SK-N-MC (cell line): ENCODE measurements at places on chromosomes 6 and 20.

DNA sequence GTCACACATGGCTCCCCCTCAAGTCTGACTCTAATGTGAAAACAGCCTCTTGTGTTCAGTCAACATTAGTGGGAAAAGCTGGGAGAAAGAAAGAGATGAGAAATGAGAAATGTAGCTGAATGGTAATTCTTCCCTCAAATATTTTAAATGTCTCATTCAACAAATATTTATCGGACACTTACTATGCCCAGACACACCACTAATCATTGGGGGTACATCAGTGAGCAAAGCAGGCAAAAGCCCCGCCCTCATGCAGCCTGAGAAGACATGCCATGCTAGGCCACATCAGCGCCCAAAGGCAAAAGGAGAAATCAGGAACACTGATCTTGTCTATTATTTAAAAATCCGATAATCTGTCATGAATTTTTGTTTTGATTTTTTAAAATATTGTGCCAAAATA, 89.9 kb upstream of the ASF1A start:
- no peak for DNase-seq

- DNase-seq, result no peak
Observed at GRCh38 chr20:9974324-9974723, 60.5 kb upstream of the ANKEF1 start.

GRCh38 chr20:17395729-17396128, 135.4 kb downstream of the BFSP1 start:
- DNase-seq, result no peak

DNA sequence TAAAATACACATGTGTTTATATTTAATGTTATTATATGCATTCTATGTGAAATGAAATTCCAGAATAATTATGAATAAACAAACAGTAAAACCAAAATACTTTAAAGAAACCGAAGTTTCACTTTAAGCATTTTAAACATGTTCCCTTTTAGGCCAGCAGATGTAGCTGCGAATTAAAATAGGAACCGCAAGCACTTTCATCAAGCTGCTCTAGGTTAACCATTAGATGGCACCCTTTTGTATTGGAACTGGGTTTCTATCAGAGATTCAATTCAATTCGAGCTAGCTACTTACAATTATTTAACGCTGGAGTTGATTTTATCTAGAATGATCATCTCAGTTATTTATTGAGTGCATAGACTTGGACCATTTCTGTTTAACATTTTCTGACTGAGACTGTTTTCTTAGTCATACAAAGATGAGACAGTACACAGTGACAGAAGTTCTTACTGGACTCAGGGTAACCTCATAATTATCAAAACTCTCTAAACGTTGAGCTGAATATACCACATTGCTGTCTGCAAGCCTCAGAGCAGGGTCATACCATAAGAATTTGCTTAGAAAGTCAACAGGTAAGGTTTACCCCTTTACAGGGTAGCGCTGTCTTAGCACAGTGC, 8.5 kb downstream of the TMEM242 start:
- DNase-seq, result peak; percentile 76

GRCh38 chr20:2246069-2246491, 49.7 kb upstream of the TGM3 start:
- DNase-seq, result no peak

DNA sequence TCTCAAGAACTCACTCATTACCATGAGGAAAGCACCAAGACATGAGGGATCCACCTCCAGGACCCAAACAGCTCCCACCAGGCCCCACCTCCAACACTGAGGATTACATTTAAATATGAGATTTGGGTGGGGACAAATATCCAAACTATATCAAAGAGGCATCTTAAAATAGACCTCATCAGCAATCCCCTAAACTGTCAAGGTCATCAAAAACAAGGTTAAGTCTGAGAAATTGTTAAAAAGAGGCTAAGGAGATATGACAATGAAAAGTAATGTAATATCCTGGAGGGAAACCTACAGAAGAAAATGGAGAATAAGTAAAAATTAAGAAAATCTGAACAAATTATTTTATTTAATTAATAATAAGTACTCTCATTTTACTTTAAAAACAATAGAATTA, 922.3 kb downstream of the HACE1 start:
- DNase-seq, result no peak

DNA sequence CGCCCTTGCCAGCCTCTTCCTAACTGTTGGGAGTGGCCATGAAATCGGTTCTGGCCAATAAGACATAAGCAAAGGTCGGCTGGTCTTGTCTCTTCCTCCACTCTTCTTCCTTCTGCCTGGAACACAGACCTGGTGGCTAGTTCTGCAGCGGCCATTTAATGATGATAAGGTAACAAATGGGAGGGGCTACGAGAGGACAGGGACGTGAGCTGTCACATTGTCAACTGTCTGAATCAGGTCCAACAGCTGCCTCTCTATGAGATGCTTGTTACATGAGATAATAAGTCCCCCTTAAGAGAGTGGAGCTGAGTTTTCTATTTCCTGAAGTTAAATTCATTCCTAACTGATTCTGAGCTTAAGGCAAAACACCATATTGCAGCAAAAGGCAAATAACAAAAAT, 12.5 kb upstream of the TMEM242 start:
- no peak for DNase-seq

GRCh38 chr6:71123051-71123450, 165.6 kb upstream of the OGFRL1 start:
- no peak for DNase-seq

DNA sequence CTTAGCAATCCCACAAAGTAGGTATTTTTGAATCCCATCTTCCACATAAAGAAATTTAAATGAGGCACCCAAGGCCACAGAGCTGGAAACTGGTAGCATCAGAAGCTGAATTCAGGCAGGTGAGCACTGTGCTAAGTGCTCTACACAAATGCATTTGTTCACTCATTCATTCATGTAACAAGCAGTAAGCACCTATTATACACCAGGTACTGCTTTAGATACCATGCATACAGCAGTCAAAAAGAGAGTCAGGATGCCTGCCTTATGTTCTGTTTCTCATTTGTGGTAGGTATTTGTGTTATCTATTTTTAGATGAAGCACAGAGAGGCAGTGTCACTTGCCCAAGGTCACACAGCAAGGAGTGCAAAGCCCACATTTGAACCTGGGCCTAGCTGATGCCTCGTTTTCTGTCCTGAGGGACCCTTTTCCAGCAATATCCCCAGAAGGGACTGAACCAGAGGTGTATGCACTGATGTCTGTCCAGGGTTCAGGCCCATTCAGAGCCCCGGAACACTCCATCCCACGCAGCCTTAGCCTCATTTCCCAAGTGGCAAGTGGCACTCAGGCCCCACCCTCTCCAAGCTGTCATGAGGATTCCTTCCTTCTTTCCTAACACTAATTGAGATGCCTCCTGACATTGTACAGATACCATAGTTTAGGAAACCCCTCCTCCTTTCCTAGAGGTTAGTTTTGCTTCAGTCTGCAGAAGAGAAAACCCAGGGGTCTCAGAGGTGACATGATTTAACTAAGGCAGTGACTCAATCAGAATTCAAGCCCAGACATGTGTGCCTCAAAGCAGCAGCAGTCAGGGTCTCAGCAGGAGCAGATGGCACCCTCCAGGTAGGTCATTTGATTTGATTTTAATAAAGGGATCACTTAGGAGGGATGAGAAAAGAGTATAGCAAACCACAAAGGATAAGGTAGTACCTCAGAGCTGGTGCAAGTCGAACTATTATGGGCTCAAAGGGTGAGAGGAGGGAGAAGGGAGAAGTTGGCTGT, 61.2 kb upstream of the SIRPA start:
- no peak for DNase-seq

DNA sequence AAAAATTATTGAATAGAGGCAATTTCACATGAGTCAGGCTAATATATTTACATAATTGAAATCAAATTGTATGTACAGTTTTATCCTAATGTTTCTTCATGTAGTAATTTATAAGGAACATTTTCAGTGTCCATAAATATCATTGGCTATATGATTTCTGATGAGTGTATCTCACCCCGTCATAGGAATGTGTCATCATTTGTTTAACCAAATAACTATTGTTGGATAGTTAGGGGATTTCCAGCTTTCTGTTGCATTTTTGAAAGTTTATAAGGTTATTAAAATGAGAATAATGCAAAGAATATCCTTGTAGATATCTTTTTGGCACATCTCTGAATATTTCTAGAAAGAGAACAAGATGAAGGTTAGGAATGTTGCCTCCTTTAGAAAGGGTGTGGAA, 39.0 kb downstream of the SYTL3 start:
- no peak for DNase-seq

DNA sequence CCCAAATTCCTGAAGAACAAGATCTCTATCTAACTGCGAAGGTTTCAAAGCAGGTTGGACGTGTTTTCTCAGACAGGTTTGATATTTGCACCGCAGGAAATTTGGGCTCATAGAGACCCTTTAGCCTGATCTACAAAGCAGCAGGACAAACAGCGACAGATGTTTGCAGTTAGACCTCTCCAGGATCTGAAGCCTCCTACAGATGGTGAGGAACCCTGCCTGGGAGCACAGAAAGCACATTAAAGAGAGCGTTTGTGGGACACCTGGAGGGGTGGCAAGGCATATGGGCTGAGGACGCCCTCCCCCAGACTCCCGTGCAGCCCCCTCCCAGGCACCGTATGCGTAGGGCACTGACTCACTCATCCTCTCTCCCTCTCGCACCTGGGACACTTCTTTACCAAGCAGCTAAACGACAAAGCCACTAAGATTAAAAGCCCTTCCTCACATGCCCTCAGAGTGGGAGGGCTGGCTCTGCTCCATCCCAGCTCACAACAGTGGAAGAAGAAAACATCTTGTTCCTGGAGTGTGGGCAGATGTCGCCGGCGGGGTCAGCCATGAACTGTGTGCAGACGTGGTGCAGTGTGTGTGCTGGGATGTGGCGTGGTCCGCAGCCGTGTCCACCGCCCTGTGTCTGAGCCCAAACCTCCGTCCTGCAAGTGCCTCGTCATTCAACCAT, 249.7 kb upstream of the AFDN start:
- DNase-seq, result no peak

DNA sequence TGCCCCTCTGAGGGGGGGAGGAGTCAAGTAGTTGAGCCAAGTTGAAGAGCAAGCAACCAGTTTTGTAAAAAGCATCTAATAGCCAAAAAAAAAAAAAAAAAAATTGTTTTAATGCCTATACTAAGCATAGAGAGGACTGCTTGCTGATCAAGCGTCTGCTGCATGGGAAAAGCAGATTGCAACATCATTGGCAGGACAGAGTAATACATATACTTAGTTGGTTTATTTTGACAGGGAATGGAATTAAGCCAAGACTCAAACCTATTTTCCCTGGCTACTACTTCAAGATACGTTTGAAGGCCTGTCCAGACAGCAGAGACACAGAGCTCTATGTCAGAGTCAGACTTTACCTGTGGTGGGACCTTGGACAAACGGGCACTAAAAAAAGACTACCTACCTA, 120.5 kb downstream of the RTN4IP1 start:
- DNase-seq, result no peak

DNA sequence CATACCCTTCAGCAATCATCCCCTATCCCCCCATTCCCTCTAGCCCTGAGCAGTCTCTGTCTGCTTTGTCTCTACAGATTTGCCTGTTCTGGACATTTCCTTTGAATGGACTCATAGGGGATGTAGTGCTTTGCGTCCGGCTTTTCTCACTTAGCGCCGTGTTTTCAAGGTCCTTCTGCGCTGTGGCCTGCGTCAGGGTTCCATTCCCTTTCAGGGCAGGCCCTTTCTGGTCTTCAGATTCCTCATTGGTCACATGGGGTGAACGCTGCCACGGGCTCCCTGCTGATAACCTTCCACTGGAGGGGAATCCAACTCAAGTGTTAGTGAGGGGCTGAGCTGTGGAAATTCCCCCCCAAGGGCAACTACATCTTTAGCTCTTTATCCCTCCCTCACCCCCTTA, 36.4 kb upstream of the APCDD1L start:
- no peak for DNase-seq

GRCh38 chr6:169999367-169999766, 247.9 kb downstream of the ERMARD start:
- DNase-seq, result no peak

DNA sequence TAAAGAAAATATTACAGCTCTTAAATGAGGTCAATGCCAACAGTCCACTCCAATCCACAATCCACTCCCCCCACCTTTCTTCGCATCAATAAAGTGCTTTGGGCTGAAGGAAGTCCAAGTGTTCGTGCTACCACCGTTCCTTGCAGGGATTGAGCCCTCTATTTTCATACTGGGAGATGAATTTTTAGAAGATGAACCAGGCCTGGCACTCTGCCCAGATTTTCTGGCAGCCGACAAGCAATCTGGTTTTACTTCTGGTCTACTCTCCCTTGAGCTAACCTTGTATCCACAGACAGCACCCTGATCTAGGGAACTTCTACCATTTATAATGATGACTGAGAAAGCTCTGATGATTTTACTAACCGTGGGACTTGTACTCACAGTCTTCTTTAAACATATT, 72.3 kb downstream of the BTBD9 start:
- DNase-seq, result peak; percentile 47

GRCh38 chr6:133396233-133396983, 155.3 kb downstream of the EYA4 start:
- DNase-seq, result no peak

DNA sequence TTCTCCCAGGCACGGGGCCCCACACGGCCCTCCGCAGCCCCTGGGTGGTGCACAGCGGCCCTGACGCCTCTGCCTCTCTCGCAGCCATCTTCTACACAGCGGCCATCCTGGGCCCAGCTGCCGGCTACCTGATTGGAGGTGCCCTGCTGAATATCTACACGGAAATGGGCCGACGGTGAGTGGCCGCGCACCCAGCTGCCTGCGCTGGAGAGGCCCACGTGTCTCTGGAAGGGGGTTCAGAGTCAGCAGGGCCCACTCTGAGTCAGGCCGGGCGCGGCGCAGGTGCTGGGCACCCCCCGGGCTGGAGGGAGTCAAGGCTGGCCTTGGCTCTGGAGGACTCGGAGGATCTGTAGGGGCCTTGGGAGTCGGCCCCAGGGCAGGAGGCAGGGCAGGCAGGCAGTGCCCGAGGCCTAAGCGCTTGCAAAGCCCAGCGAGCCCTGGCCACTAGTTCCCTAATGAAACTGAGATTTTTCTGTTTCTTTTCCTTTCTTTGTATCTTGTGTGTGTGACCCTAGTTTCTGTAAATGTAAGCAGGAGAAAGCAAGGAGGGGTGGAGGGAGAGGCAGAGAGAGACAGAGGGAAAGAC, 16.4 kb downstream of the SLCO4A1 start:
- no peak for DNase-seq

DNA sequence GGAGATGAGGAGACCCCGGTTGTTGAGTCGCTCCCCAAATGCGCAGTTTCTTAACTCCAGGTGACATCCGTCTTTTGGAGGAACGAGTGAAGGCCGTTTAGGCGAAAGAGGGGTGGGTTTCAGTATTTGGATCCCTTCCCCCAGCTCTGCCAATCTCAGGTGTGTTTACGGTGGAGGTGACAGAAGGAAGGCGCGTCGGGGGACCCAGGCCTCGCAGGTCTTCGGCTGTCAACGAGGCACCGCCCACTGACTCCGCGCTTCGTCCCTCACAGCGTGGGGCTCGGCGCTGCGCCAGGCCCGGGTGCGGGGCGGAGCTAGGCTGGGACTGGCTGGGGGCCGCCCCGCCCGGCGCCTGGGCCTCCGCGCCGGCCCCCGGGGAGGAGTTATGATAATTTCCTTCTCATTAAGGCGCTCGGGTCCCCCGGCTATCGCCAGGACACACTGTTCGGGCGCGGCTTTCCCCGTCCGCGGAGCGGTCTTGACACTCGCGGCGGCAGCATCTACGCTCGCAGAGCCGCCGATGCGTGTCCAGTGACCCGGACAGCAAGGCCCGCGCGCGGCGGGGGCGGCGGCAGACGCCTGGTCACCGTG, at the start of gene TFAP2C:
TFAP2C (plus strand) TSS at position 434 of the 591 bp plus-strand sequence. CDS start 239 bp downstream, outside the sequence.
- no peak for DNase-seq
